ENCODE measurements at places on chromosomes 2 and 18. TPM values are rescaled to one million over a fixed set of nuclear protein-coding genes. Genes with fewer than 3 reads are reported as not detected.

DNA sequence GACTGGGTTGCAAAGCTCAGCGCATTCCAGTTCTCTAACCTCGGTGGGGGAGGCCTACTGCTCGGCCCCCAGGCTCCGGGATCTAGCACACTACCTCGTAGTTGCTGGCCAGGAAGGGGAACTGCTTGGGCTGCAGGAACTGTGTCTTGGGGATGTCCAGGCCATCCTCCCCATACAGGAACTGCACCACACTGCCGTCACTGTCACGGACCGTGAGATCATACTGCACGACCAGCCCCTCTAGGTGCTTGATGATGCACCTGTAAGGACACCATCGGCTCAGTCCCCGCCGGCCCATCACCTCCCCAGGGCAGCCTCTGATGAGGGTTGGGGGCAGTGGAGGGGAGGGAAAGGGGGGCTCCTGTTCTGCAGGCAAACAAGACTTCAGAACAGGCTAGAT lies 61.6 kb downstream of the POLR1A start:
- DNase-seq: no peak

GRCh38 chr2:166017208-166017607 lies 63.6 kb upstream of the TTC21B start:
- DNase-seq: no peak

The RGPD5 gene
- polyA plus RNA-seq: 22.6 TPM

The KIF1A gene
- polyA plus RNA-seq: 2.3 TPM

The IL18RAP gene
- polyA plus RNA-seq: 0.43 TPM

The AMER3 gene
- polyA plus RNA-seq: 0.06 TPM
